ENCODE measurements at places on chromosomes 2 and 18.

- no peak for DNase-seq
Observed at GRCh38 chr2:19651466-19651865, 250.3 kb downstream of the TTC32 start.

DNA sequence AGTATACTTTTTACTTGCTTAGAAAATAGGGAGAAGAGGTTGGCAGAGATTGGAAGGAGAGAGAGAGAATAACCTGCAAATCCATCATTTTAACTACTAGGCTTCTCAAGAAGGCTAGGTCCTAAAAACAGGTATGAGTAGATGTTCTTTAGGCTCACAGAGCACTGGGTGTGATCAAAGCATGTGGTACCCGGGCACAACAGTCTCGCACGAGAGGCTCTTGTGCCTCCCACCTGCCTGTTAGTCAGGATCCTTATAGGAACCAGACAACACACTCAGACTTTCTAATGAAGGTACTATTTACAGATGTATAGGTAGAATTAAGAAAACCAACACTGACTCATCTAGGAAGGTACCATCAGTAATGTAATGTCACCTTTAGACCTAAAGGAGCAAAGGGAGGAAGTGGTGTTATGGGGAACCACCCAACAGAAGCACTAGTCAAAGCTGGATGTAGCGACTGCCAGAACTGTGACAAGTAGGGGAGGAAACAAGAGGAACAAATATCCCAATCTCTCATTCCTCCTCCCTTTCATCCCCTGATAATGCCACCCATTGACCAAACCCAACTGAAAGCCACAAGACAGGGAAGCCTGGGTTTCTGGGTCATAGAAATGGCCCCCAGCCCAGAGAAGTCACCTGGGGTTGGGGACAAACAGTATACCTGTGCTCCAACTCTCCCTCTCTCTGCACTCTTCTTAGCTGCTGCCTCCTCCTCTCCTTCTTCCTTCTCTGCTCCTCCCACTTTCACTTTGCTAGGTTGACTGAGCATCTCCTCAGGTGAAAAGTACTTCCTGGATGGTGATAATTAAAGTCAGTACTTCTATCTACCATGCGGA is 16.0 kb upstream of the MARCHF4 start:
- DNase-seq, result no peak

GRCh38 chr2:54483426-54483825 is 27.3 kb downstream of the SPTBN1 start:
- no peak for DNase-seq

- DNase-seq, result peak; percentile 8
Observed at GRCh38 chr2:167212014-167212648, 323.9 kb downstream of the XIRP2 start.

GRCh38 chr2:201258666-201259615 is 1.4 kb upstream of the CASP8 start:
- DNase-seq, result no peak

DNA sequence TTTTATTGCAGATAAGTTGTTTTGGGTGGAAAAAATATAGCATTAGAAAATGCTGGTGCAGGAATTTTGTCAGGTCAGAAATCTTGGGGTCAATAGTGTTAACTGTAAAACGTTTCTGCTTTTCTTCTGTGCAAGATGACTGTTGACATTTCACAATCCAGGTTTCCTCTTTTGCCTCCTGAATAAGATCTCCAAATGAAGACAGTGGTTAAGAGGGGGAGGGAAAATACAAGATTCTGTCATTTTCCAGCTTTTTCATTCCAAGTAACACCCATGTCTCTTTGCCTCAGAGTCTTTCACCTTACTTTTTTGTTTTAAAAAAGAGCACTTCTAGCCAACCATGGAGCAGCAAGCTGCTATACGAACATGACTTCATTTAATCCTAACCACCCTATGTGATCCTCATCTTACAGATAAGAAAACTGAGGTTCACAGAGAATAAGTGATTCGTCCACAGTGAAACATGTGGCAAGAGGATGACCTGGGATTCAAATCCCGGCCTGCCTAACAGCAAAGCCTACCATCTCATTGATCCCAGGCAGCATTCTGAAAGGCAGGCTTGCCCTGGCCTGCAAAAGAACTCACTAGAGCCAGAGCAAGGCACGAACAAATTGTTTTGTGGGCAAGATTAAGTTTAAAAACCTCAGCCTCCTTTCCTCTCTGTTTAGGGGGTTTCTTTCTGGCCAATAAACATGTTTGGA is 3.0 kb downstream of the PLEK start:
- DNase-seq, result no peak

GRCh38 chr2:77479395-77479794 is 42.8 kb downstream of the LRRTM4 start:
- DNase-seq, result no peak

DNA sequence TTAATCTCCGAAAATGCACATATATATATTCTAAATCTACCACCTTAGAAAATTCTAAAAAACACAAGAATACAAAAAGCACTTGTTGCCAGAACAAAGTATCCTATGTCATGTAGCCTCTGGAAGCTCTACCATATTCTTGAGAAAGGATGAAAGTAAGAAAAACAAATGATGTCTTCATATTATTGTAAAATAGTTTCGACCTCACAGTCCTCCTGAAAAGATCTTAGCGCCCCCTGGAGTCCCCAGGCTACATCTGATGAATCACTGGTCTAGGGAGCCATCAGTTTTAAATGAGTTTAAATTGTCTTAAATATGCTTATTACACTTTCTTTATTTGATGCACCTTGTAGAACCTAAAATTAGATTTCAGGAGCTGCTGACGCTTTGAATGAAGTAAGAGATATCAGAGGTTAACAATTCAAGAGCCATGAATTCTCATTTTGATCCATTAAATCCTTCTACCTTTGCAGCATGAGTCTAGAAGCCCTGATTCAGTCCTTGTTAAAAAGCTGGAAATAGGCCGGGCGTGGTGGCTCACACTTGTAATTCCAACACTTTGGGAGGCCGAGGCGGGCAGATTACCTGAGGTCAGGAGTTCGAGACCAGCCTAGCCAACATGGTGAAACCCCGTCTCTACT is 138.8 kb downstream of the MCFD2 start:
- DNase-seq, result peak; percentile 70

DNA sequence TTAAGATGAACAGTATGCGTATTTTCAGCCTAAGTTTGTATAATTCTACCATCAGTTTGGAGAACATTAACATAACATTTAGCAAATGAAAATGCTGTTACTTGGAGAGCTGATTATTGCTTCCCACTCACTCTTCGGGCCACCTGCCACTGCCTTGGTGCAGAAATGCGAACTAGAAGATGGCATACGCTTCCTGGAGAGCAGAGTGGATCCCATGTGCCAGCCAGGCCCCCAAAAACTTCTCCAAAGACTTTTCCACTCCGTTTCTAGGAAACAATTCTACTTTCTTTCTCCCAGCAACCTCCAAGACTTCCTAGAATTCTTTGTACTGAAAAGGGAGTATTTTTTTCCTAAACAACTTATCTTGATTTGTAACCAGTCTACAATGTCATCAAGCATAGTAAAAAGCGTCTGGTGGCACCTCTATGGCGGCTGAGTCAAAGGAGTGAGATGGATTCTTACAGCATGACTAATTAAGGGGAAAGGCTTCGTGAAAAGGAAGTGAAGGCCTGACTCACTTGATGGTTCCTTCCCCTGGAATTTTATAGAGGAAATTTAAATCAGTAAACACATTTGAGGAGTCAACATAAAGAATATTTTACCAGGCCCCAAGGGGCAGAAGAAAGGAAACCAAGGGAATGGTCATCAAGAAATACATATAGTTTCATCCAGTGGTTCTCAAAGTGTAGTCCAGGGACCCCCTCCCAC is 36.6 kb downstream of the FEZ2 start:
- DNase-seq, result no peak

GRCh38 chr2:55732854-55733253 is 39.2 kb upstream of the PNPT1 start:
- DNase-seq, result no peak

GRCh38 chr2:216283038-216283900 is 89.0 kb downstream of the MARCHF4 start:
- peak; percentile 8 for DNase-seq

- peak; percentile 64 for DNase-seq
Observed at GRCh38 chr18:55321265-55322177, 266.5 kb downstream of the TCF4 start.

- DNase-seq, result no peak
Observed at GRCh38 chr2:222000326-222000725, 298.5 kb downstream of the PAX3 start.

GRCh38 chr2:50820176-50820575 is 211.8 kb downstream of the NRXN1 start:
- no peak for DNase-seq
